ENCODE measurements at places on chromosomes 2 and 18. TPM values are rescaled to one million over a fixed set of nuclear protein-coding genes. Genes with fewer than 3 reads are reported as not detected.

The UPP2 gene
- total RNA-seq: not detected

The STPG4 gene
- total RNA-seq: 0.17 TPM

The EVX2 gene
- total RNA-seq: not detected

The LOXHD1 gene
- total RNA-seq: not detected

The RUFY4 gene
- not detected for total RNA-seq

The PDE1A gene
- 26.5 TPM for total RNA-seq

The LRP2 gene
- not detected for total RNA-seq

The ARHGEF33 gene
- total RNA-seq: 0.29 TPM

The MARCO gene
- not detected for total RNA-seq

The SPC25 gene
- not detected for total RNA-seq

The MAP4K3 gene
- total RNA-seq: 36.9 TPM

The INHBB gene
- not detected for total RNA-seq

The APCDD1 gene
- 4.5 TPM for total RNA-seq

The ASB18 gene
- total RNA-seq: not detected

The KLHL14 gene
- total RNA-seq: not detected

The SCN3A gene
- total RNA-seq: 1.3 TPM

The PTPRM gene
- 43.8 TPM for total RNA-seq

The MAPK4 gene
- not detected for total RNA-seq

The TEX44 gene
- not detected for total RNA-seq

The EPC2 gene
- 15.7 TPM for total RNA-seq

The CAVIN2 gene
- 21.0 TPM for total RNA-seq

The AMER3 gene
- total RNA-seq: not detected

The HOXD1 gene
- not detected for total RNA-seq

The CNGA3 gene
- total RNA-seq: 0.17 TPM

The INPP5D gene
- total RNA-seq: 0.15 TPM

The MOGAT1 gene
- not detected for total RNA-seq

The TMEM178A gene
- 1.0 TPM for total RNA-seq

The TSGA10 gene
- total RNA-seq: 7.6 TPM

The ROCK2 gene
- 57.3 TPM for total RNA-seq

The ASXL2 gene
- total RNA-seq: 8.4 TPM

The ITPRIPL1 gene
- 5.8 TPM for total RNA-seq

The BZW1 gene
- total RNA-seq: 736 TPM

The CHRNG gene
- not detected for total RNA-seq

The OR6B2 gene
- not detected for total RNA-seq

The KIAA2012 gene
- total RNA-seq: 0.17 TPM

The C2orf78 gene
- total RNA-seq: not detected

The ELP2 gene
- total RNA-seq: 123 TPM

The ESPNL gene
- 9.8 TPM for total RNA-seq

The SEPTIN10 gene
- total RNA-seq: 79.4 TPM

The UGT1A6 gene
- not detected for total RNA-seq

The IL1F10 gene
- total RNA-seq: not detected

The BCL11A gene
- under 0.01 TPM for total RNA-seq

The SPATA3 gene
- total RNA-seq: not detected

The RAB11FIP5 gene
- 70.5 TPM for total RNA-seq

The CD8B2 gene
- total RNA-seq: not detected

The IL36G gene
- total RNA-seq: not detected
